ENCODE measurements at places on chromosomes 2 and 18.
A peak's percentile ranks its signal among the peaks of the same experiment; 100 is the strongest.

GRCh38 chr2:45770811-45771210 lies 119.3 kb downstream of the PRKCE start:
- no peak for DNase-seq

GRCh38 chr18:26386441-26386840 lies 160.2 kb downstream of the TAF4B start:
- no peak for DNase-seq

- peak; percentile 3 for DNase-seq
Measured at GRCh38 chr2:208466151-208466919, 59.7 kb downstream of the PTH2R start.

- DNase-seq = no peak
Measured at GRCh38 chr2:14923820-14924580, 291.5 kb downstream of the LRATD1 start.

DNA sequence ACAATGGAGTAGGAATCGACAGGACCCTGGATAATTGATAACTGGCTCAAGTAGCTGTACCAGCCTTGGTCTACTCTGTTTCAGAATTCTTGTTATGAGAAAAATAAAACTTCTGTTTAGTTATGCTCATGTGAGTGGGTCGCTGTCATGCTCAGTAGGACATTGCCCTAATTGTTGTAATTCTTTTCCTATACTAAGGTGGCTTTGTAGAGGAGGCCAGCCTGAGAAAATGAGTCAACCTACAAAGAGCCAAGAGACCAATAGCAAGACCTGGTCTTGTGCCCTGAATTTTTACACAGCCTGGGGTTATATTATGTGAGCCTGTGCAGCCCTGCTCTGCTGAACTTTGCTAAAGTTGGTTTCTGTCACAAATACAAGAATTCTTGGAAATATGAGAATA lies 238.4 kb downstream of the MEIS1 start:
- DNase-seq = no peak

DNA sequence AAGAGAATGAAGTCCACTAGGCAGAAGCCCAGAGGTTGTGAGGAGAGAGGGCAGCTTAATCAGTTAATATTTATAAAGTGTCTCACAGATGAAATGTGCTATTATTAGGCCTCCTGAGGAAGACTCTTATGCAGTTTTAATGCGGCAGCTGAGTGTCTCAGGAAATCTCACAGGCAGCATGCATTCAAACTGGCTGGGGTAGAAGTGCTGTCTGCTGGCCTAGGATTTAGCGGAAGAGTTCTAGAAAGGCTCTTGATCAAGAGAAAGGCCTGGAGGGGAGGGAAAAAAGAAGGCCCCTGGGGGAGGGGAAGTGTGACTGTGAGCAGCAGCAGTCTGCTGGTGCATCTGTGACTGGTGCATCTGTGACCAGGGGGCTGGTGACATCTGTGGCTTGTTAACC lies 133.0 kb downstream of the FSHR start:
- no peak for DNase-seq

- no peak for DNase-seq
Measured at GRCh38 chr2:100272841-100273329, 49.4 kb downstream of the LONRF2 start.

DNA sequence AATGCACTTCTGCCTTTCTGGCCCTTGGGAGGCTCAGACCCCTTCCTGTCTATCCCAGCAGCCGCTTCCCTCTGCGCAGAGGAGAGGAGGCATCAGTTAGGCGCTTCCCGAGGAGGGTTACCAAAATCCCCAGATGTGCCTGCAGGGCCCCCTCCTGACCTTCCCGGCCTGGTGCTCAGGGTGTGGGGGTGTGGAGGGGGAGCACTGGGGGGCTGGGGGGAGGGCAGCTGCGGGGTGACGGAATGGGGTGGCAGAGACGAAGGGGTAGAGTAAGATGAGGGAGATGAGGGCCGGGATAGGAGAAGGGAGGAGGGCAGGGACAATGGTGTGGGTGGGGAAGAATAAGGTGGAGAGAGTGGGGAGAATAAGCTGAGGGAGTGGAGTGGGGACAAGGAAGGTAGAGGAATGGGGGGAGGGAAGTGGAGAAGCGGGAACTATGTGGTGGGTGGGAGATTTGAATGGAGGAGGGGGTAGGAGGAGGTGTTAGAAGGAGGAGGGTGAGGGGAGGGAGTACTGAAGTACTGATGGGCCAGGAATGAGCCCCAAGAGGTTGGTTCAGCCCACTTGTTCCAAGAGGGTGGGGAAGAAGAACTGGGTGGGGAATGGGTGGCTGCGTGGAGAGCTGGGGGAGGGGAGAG lies 6.5 kb upstream of the ZAP70 start:
- no peak for DNase-seq

DNA sequence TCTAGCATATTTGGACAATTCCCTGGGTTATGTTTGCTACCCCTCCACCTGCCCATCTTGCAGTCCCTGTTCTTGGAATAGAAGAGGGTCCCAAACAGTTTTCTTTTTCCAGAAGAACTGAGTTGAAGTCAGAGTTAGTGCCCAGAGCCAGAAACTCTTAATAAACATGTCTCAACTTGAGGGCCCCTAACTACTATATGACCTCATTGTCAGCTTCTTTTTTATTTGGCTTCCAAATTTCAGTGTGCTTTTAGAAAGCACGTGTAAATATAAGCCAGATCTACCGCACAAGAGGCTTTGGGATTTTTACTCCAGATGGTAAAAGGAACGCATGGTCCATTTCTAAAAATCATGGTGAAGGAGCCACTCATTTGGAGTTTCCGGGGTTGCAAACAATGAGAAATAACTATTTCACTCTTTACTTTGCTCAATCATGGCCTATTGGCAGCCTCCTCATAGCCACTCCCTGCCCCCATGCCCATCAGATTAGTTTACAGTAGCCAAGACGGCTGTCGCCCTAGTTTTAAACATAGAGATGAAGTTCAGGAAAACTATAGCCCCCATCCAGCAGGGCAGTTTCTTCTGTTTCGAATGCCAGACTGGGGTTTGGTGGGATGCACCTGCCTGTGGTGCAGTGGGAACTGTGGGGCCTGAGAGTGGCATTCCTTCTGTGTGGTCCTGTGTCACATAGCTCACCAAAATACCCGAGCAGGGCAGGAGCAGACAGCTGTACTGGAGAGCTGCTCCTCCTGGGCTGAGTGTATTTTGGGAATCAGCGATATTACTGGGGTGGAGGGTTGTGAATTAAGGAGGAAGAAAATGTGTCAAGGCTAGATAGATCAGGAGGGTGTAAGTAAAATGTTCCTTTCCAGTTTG lies 1.7 kb downstream of the MAPRE3 start:
- DNase-seq = no peak

- DNase-seq = no peak
Measured at GRCh38 chr2:142987044-142987443, 109.6 kb downstream of the KYNU start.

- DNase-seq = no peak
Measured at GRCh38 chr2:118464546-118465265, 376.4 kb downstream of the INSIG2 start.

DNA sequence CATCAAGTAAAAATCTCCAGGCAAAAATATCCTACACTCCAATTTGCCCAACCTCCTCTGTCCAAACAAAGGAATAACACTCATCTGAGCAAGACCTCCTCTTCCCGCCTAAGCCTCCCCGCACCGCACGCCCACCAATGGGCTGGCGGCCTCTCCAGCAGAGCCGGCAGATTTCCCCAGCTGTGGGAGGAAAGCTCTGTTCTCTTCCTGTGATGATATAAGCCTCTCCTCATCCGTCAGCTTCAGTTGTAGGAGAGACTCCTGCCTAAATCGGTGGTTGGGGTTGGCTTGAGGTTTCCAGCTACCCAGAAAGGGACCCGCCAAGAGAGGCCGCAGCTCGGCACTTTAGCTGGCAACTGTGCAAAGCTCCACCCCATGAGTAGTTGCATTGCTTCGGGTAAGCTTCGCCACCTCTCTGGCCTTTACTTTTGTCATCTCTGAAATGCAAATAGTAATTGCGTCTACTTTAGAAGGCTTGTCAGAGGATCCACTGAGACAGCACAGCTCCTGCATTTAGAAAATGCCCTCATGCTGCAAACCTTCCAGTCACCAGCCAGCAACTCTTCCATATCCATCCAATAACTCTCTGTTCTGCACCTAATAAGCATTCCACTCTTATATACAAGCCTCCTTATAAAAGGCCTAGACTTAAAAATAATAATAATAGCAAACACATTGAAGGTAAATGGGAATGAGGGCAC lies 146.4 kb downstream of the MYT1L start:
- no peak for DNase-seq

DNA sequence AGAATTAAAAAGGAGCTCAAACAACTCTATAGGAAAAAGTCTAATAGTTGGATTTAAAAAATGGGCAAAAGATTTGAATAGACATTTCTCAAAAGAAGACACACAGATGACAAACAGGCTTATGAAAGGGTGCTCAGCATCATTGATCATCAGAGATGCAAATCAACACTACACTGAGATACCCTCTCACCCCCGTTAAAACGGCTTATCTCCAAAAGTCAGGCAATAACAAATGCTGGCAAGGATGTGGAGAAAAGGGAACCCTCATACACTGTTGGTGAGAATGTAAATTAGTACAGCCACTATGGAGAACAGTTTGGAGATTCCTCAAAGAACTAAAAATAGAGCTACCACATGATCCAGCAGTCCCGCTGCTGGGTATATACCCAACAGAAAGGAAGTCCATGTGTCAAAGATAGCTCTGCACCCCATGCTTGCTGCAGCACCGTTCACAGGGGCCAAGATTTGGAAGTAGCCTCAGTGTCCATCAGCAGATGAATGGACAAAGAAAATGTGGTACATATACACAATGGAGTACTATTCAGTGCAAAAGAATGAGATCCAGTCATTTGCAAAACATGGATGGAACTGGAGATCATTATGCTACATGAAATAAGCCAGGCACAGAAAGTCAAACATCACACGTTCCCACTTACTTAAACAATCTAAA lies 46.7 kb upstream of the B3GNT7 start:
- no peak for DNase-seq

- DNase-seq = no peak
Measured at GRCh38 chr2:193963472-193964119, 1693.4 kb upstream of the SLC39A10 start.

DNA sequence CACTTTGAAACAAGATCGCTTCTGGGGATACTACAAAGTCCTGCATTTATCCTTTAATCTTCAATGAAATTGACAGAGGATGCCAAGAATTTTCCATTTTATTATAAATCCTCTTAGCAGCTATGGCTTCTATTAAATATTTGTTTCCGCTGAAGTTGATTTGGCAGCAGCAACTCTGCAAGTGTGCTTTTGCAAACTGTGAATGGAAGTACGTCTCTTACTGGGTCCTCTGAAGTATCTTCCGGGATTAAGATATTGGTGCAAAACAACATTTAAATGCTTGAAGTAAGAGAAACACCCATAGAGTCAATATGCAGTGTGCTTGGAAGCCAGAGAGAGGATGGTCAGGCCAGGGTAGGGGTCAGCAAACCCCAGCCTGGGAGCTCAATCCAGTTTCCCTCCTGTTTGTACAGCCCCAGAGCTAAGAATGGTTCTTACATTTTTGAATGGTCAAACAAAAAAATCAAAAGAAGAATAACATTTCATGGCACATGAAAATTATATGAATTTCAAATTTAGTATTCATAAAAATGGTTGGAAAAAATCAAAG lies 13.6 kb downstream of the CCDC68 start:
- DNase-seq = no peak

DNA sequence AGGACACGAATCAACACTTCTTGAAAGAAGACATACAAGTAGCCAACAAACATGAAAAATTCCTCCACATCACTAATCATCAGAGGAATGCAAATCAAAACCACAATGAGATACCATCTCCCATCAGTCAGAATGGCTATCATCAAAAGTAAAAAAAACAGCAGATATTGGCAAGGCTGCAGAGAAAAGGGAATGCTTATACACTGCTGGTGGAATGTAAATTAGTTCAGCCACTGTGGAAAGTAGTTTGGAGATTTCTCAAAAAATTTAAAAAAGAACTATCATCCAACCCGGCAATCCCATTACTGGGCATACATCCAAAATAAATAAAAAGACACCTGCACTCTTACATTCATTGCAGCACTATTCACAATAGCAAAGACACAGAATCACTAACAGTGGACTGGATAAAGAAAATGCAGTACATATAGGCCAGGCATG lies 78.7 kb downstream of the GRB14 start:
- no peak for DNase-seq

GRCh38 chr2:124039762-124040291 lies 14.7 kb downstream of the CNTNAP5 start:
- no peak for DNase-seq

DNA sequence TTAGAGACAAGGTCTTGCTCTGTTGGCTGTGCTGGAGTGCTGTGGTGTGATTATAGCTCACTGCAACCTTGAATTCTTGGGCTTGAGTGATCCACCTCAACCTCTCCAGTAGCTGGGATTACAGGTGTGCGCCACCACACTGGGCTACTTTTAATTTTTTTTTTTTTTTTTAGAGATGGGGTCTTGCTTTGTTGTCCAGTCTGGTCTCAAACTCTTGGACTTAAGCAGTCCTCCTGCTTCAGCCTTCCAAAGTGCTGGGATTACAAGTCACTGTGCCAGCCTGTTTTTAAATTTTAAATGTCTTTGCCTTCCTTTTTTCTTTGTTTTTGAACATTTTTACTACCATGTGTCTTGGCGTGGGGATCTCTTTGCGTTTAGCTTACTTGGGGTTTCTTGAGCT lies 32.5 kb downstream of the TAF4B start:
- DNase-seq = no peak

DNA sequence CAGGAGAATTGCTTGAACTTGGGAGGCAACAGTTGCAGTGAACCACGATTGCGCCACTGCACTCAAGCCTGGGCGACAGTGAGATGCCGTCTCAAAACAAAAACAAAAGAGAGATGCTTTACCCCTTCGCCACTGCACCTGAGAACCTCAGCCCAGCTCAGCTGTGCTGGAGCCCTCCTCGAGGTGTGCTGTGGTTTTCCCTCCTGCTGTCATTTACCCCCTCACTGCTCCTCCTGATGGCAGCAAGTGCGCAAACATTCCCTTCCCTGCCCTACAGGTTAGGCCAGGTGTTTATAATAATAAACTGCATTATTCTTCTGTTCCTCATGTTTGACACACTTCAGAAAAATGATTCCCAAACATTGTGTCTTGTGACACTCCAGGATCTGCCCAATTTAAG lies 8.4 kb downstream of the FBXO36 start:
- DNase-seq = no peak

DNA sequence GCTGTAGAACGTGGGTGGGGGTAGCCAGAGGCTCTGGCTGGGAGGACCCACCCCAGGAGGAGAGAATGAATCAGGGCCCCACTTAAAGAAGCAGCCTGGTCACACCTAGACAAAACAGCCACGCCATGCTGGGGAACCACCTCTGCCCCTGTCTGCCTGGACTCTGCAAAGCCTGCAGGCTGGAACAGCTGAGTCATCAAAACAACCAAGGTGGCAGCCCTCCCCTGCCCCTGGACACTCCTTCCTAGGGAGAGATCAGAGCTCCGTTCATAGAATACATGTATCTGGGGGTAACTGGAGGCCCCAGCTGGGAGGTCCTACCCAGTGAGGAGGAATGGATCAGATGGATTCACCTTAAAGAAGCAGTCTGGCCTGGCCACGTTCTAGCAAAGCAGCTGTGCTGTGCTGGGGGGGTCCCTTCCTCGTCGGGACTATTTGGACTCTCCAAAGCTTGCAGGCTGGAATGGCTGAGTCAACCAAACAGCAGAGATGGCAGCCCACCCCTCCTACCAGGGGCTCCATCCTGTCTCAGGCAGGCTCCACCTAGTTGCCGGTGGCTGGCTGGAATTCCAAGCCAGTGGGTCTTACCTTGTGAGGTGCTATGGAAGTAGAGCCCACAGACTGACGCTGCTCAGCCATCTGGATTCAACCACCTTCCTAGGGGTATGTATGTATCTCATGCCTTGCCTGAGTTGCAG lies 50.5 kb upstream of the NT5C1B start:
- DNase-seq = no peak

All from H54 (cell line).